Gastroesophageal sphincter (tissue), 4 donors: ENCODE measurements at places on chromosomes 11 and 22. TPM values are rescaled to one million over a fixed set of nuclear protein-coding genes. Genes with fewer than 3 reads are reported as not detected.

Gene RIC3
- total RNA-seq = 22.5 TPM

Gene KREMEN1
- total RNA-seq = 12.5 TPM

Gene TRIM51G
- total RNA-seq = not detected

Gene RASGRP2
- 84.9 TPM for total RNA-seq

Gene IGLL5
- total RNA-seq = not detected

Gene UPB1
- total RNA-seq = 0.50 TPM
